Airway epithelial cell (primary cell): ENCODE measurements at places on chromosomes 12 and 14. TPM values are rescaled to one million over a fixed set of nuclear protein-coding genes. Genes with fewer than 3 reads are reported as not detected.

ESRRB gene
- total RNA-seq: 0.21 TPM in 1 of 2 replicates, not detected in the other

DLK1 gene
- not detected in 2 replicates for total RNA-seq

SLC17A8 gene
- total RNA-seq: not detected in 2 replicates

IL22 gene
- not detected in 2 replicates for total RNA-seq

PLEKHG7 gene
- not detected in 2 replicates for total RNA-seq

C12orf54 gene
- total RNA-seq: 1.5 and 2.6 TPM in 2 replicates

SPRYD4 gene
- total RNA-seq: 1.9 and 2.0 TPM in 2 replicates

PSME2 gene
- 54.1 and 80.0 TPM in 2 replicates for total RNA-seq

FGF6 gene
- total RNA-seq: not detected in 2 replicates

C12orf50 gene
- total RNA-seq: not detected in 2 replicates

ANKS1B gene
- not detected in 2 replicates for total RNA-seq

FOXN4 gene
- not detected in 2 replicates for total RNA-seq

DNAJC22 gene
- total RNA-seq: 0.35 and 0.84 TPM in 2 replicates

ACOT4 gene
- 0.42 and 2.0 TPM in 2 replicates for total RNA-seq

SDR9C7 gene
- 4.5 and 5.1 TPM in 2 replicates for total RNA-seq

GDF11 gene
- total RNA-seq: 6.0 and 9.2 TPM in 2 replicates

OASL gene
- total RNA-seq: 0.49 and 0.51 TPM in 2 replicates

AMDHD1 gene
- total RNA-seq: 0.07 TPM in 1 of 2 replicates, not detected in the other

NEUROD4 gene
- not detected in 2 replicates for total RNA-seq

GLIPR1L2 gene
- 0.28 and 0.56 TPM in 2 replicates for total RNA-seq

ACRBP gene
- total RNA-seq: 0.28 TPM in 1 of 2 replicates, not detected in the other

CLEC1B gene
- not detected in 2 replicates for total RNA-seq

BDKRB2 gene
- total RNA-seq: 3.9 and 5.3 TPM in 2 replicates

RAB3IP gene
- 10.7 and 27.7 TPM in 2 replicates for total RNA-seq

RPGRIP1 gene
- not detected in 2 replicates for total RNA-seq

RERG gene
- 0.09 and 0.28 TPM in 2 replicates for total RNA-seq

COCH gene
- total RNA-seq: 0.42 and 1.0 TPM in 2 replicates
